Stimulated activated CD8-positive, alpha-beta memory T cell treated with anti-CD3 and anti-CD28 coated beads, Interleukin-4, amount 100 ng/mL, for 1 hour (primary cell): ENCODE measurements at places on chromosomes 2 and 18.

DNA sequence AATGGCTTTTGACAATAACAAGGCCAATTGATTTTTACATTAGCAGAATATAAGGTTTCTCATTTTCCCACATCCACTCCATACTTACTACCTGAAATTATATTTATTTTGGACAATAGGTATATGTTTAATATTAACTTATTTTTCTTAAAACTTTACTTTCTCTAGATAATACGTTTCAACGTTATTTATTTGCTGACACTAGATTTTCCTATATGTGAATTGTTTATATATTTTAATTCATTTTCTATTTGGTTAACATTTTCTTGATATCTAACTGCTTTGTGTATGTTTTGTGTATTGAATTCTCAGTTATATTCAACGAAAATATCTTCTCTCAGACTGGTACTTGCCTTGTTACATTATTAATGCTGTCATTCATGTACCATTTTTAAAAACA is 199.9 kb upstream of the TMEFF2 start:
- DNase-seq, result no peak

DNA sequence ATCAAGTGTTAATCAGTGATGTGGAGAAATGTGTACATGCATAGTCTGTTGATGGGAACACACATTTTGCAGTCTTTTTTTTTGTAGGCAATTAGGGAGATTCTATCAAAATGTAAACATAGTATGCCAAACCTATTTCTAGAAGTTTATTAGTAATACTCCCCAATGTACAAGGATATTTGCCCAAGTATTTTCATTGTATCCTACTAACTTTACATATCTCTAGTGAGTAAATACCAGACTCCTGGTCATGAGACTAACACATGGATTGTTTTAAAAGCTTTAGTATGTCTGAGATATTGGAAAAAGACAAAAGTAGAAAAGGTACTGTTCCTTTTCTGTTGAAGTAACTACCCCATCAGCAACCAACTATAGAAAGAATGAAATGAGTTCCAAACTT is 513.0 kb downstream of the PTPRM start:
- no peak for DNase-seq

GRCh38 chr2:239331560-239331959 is 69.3 kb downstream of the HDAC4 start:
- no peak for DNase-seq

DNA sequence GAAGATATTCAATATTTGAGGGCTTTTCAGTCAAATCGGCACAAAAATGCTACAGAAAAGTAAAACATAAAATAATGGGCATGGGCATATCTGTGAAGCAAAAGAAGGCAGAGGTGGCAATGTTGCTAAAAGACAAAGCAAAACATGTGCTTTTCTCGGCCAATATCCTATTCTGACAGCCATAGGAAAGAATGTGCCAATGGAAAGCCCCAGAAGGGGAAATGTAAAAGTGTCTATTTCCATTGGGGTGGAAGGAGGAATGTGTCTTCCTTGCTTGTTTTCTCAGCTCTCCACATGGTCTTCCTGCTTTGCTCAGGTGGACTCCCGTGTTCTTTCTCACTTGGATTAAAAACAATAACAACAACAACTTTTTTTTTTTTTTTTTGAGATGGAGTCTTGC is 13.7 kb upstream of the PER2 start:
- no peak for DNase-seq

DNA sequence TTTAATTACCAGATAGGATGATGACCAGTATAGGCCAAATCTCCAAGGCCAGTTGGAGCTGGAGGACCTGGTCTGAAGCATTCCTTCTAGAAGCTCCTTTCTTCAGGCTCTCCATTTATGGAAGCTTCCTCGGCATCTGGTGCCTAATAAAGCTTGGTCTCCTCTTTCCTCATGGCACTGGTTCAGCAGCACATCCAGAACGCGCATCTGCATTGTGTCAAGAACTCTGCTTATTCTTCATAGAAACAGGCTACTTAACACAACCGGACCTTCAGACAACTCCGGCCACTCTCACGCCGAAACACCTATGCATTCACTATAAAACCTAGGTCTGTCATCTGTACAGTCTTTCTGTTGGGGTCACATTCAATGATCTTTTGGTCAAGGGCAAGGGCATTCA is 99.8 kb downstream of the COL6A3 start:
- DNase-seq, result no peak

GRCh38 chr18:56330366-56331110 is 307.9 kb downstream of the TXNL1 start:
- DNase-seq, result no peak

DNA sequence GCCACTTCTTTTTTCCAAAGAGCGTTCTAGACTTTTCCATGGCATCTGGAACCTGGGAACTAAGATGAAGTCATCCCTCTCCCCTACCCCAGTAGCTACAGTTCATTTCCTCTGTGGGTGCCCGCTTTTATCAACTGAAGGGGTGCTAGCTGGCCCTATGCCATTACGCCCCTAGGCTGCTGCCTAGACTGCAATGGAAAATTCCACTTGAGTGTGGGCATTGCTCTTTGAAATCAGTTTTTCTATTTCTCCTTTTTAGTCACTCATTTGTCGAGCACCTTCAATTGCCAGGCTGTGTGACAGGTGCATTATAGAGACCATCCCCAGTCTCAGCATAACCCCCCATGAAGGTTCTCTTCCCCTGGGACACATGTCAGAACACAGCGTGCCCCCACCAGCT is 7.3 kb downstream of the TEX51 start:
- no peak for DNase-seq
